ENCODE measurements at places on chromosomes 6 and 20.
A peak's percentile ranks its signal among the peaks of the same experiment; 100 is the strongest.

GRCh38 chr20:53943522-53944291 is 126.7 kb downstream of the BCAS1 start:
- no peak for DNase-seq

DNA sequence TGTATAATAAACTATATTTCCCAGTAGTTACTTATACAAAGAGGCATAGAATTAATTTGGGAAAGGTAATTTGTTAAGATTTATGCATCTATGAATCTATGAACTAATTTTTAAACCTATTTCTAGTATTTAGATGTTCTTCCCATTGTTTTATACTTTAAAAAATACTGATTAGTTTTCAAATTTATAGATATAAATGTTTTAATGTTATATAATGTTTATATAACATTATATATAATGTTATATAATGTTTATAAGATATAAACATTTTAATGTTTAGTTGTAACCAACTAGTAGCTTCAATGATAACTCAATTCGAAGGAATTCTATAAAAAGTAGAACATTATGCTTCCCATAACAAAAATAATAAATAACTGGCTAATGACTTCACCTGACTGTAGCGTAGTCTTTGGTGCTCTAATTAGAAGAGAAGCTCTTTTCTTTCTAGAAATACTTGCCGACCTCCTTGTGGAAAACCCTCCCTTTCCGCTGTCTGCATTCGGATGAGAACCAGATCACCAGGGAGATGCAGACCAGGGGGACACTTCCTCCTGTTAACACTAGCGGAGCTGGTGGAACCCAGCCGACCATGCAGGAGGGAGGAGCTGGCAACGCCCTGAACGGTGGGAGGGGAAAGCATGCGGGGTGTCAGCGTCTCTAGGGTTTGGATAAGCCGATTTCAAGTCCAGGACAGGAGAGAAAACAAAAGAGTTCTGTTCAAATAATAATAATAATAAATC is 158.4 kb downstream of the OR2B2 start:
- DNase-seq: peak; percentile 79

GRCh38 chr6:24274441-24275083 is 83.3 kb downstream of the DCDC2 start:
- DNase-seq: peak; percentile 35

GRCh38 chr20:47466704-47467459 is 34.8 kb upstream of the NCOA3 start:
- DNase-seq: no peak

GRCh38 chr20:32435449-32436107 is 77.4 kb downstream of the ASXL1 start:
- no peak for DNase-seq

DNA sequence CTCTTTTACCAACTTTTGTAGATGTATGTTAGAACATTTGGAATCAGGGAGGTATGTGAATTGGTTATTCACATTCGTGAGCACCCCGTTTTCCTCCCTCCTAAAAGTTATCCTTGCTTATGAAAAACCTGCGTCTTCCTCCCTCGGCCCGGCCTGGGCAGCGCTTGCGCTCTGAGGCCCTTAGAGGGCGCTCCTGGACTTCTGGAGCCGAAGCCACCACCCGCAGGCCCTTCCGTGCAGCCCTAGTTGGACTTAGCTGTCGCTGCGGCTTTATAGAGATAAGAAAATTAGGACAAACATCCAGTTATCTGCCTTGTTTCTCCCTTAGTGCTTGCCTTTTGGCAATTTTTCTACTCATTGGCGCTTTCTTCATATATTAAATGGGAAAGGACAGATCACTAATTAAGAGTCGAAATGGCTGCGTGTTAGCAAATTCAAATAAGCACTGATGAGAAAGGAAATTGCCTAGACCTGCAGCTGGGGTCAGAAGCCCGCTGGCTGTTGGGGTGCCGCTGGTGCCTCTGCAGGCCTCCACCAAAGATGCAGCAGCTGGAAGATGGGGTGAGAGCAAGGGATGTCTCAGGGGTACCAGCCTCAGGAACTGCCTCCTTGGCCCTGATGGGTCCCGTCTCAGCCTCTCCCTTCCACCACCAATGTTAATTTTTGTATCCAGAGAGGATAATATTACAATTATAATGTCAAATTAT is 5.2 kb downstream of the FNDC1 start:
- DNase-seq: peak; percentile 44

- DNase-seq: no peak
Measured at GRCh38 chr20:58466729-58467571, 48.2 kb downstream of the APCDD1L start.

DNA sequence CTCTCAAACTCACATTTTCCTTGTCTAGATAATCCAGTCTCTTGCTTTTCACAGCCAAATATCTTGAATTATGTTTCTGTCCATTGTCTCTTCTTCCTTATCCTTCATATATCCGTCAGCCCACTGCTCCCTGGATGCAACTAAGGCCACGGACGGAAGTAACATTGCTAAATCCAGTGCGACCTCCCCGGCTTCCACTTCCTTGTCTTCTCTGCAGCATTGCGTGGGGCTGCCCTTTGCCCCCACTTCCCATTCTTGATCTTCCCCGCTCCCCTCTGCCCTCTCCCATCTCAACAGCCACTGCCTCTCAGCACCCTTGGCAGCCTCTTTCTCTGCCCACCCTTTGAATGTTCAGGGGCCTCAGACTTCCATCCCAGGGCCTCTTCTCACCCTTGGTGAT is 190.4 kb upstream of the UST start:
- DNase-seq: no peak

- DNase-seq: no peak
Measured at GRCh38 chr6:143677577-143677890, 231 bp upstream of the PHACTR2 start.

GRCh38 chr6:158972241-158973233 is 27.5 kb downstream of the RSPH3 start:
- DNase-seq: peak; percentile 42

GRCh38 chr20:916825-917224 is 691 bp upstream of the ANGPT4 start:
- no peak for DNase-seq

GRCh38 chr6:89675949-89676748 is 37.6 kb upstream of the LYRM2 start:
- DNase-seq: no peak

GRCh38 chr6:44386364-44386928 is 1.1 kb upstream of the CDC5L start:
- DNase-seq: no peak

GRCh38 chr6:90643381-90643780 is 56.5 kb upstream of the MAP3K7 start:
- no peak for DNase-seq

DNA sequence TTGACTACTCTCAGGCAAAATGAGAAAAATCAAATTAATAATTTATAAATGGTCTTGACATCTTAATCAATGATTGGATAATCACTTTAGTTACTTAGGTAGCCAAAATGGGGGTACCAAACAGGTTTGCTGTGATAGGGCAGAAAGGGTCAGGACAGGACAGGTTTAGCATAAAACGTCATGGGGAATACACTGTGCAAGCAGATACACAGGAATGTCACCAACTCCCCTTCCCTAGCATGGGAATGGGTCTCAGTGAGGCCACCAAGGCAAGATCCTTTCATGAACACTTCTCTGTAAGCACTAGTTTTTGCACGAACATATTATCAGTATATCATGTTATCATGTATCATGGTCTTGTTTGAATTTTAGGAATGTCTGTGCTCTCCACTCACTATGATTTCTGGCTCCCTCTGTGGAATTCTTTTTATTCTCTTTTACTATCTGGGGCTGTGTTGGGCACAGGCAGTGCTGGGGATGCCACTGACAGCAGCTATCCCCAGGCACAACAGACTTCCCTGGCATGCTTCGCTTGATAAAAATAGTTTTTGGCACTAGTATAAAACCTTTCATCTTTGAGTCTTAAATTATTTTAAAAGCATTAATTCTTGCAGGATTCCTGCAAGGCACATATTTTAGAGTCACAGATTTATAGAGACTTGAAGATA is 18.3 kb downstream of the PTCHD4 start:
- no peak for DNase-seq

- no peak for DNase-seq
Measured at GRCh38 chr6:156557251-156557910, 219.8 kb upstream of the ARID1B start.

DNA sequence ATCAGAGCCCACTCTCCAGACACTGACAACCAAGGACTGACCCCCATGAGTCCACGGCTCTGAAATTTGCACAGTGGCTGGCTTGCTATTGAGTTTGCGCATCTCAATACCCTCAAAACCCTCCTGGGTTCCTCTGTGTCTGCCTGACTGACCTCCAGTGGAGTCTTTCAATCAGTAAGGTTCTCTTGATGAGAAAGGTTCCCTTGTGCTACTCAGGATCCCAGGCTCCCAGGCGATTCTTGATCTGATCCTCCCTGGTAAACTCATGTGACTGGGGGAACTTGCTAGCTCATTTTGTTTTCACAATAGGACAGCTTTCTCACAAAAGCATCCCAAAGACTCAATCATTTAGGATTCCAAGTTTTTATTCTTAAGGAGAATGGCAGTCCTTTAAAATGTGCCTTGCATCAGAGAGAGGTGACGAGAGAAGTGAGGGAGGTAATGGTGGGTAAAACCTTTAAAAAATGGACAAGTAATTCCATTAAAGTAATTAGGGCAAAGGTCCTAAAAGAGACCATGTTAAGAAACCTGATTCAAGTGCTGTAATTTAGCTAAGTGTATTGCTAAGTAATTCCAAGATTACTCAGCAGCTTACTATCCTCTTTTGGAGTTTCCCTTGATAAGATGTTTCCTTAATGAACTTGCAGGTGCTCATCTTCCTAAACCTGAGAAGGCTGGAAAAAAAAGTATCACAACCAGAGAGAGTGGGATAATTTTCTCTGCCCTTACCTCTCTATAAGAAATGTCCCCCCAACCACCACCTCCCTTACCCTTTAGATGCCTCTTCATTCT is 304.7 kb upstream of the SGK1 start:
- DNase-seq: no peak

- no peak for DNase-seq
Measured at GRCh38 chr20:52410182-52410647, 218.6 kb upstream of the ZFP64 start.

DNA sequence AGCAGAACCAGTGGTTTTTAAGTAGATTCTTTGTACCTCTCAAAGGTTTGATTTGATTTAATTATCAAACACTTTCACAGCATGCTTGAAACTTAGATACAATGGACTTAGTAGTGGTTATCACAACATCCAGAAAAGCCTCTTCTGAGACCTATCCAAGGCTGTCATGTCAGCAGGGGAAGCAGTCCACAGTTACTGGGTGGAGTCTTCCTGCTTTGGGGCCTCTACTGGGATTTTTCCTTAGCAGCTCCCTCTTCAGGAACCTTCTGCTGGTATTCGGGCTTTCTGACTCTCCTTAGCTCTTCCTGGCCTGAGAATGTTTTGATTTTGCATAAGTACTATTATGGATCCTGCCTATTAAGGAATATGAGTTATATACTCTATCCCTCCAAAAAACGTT is 36.0 kb downstream of the ARFGEF2 start:
- DNase-seq: no peak

GRCh38 chr20:50191065-50191543 is 474 bp downstream of the CEBPB start:
- no peak for DNase-seq

- no peak for DNase-seq
Measured at GRCh38 chr20:39850246-39850645, 838.8 kb downstream of the MAFB start.

DNA sequence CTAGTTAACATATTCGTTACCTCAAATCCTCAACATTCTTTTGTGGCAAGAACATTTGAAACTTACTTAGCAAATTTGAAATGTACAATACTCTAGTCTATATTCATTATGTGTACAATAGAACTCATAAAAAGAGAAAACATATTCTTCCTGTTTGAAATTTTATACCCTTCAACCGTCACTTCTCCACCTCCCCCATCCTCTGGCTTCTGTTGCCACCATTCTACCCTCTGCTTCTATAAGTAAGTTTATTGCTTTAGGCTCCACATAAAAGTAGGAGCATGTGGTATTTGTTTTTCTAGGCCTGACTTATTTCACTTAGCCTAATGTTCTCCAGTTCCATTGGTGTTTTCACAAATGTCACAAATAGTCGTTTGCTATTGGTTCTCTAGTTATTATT is 205.3 kb downstream of the TENT5A start:
- no peak for DNase-seq

GRCh38 chr6:78910591-78911171 is 43.3 kb downstream of the IRAK1BP1 start:
- DNase-seq: no peak

DNA sequence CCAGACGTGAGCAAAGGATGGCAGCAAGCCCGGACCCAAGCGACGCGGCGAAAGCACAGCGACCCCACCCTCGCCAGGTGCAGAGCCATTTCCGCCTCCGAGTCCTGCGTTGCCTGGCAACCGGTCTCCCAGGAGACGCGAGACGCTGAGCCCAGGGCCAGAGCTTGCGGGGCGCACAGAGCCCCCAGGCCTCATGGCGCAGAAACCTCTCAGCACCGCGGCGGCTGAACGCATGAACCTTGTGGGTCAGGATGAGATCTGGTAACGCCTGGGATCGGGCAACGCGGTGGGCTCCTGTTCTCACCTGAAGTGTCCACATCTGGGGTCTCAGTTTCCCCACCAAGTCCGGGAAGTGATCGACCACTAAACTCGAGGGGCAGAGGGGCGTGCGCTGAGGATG is 77.7 kb downstream of the ANKRD60 start:
- no peak for DNase-seq

DNA sequence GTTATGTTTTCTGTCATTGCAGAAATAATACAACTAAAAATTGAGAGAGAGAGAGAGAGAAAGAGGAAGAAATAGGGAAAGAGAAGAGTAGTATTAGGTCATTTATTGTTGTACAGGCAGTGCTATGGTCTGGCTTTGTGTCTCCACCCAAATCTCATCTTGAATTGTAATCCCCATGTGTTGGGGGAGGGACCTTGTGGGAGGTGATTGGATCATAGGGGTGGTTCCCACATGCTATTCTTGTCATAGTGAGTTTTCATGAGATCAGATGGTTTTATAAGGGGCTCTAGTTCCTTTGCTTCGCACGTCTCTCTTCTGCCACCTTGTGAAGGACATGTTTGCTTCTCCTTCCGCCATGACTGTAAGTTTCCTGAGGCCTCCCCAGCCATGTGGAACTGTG is 677.4 kb upstream of the CHD6 start:
- DNase-seq: no peak

DNA sequence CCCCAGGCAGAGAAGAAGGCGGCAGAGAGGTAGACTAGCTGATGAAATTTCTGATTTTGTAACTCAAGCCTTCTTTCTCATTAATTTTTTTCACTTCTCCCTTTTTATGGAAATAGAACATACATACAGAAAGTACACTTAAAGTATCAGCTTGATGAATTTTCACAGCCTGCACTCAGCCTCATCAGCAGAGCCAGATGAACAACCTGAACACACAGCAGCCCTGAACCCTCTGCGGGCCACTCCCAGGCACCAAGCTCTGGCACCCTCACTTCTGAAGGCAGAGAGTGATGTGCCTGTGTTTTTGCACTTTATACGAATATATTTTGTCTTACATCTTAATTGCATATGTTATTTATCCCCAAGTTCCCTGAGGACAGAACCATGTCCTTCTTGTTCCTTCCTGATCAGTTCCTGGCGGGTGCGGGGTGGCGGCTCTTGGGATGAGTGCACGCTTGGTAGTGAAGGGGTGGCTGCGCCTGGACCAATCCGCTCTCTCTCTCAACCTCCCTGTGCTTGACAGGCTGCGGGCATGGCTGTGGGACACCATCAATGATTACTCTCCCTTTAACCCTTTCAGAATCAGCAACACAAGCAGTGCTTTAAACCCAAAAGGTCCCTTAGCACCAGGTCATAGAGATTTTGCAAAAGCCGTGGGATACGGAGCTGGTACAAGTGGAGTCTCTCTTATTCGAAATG is 34.8 kb upstream of the AFDN start:
- DNase-seq: no peak

Data from COLO829 (cell line).